ENCODE measurements at places on chromosomes 3 and 15. TPM values are rescaled to one million over a fixed set of nuclear protein-coding genes. Genes with fewer than 3 reads are reported as not detected.

The DUOXA1 gene
- under 0.01 TPM for total RNA-seq

The ECE2 gene
- total RNA-seq = not detected

The IQCF2 gene
- not detected for total RNA-seq

The MCF2L2 gene
- total RNA-seq = 0.09 TPM

The SLCO2A1 gene
- total RNA-seq = not detected

The NR1I2 gene
- total RNA-seq = under 0.01 TPM

The ARPP21 gene
- not detected for total RNA-seq

The STAC gene
- not detected for total RNA-seq

The COLQ gene
- 0.43 TPM for total RNA-seq

The C3orf20 gene
- total RNA-seq = not detected

The SLC24A5 gene
- not detected for total RNA-seq

The UPK1B gene
- under 0.01 TPM for total RNA-seq

The GPR156 gene
- total RNA-seq = 0.32 TPM

The CHP1 gene
- 66.3 TPM for total RNA-seq

The CMSS1 gene
- total RNA-seq = 2.4 TPM

The ISLR gene
- total RNA-seq = 214 TPM

Data from bronchial smooth muscle cell (primary cell).